Epithelial cell of proximal tubule (primary cell): ENCODE measurements at places on chromosomes 7 and 10.

DNA sequence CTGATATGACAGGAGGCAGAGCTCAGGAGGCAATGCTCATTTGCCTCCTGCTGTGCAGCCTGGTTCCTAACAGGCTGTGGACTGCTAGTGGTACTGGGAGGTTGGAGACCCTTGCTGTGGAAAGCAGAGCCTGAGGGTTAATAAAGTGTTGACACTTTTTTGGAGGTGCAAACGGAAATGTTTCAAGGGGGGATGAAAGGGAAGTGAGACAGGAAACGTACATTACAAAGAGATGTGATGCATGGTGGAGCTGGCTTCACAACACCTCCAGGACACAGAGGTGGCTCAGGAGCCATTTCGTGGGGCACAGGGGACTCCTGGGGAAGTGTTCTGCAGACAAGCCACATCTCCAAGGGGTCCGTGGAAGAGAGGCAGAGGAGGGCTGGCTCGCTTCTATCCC, 137.6 kb upstream of the SVIL start:
- no peak for DNase-seq

DNA sequence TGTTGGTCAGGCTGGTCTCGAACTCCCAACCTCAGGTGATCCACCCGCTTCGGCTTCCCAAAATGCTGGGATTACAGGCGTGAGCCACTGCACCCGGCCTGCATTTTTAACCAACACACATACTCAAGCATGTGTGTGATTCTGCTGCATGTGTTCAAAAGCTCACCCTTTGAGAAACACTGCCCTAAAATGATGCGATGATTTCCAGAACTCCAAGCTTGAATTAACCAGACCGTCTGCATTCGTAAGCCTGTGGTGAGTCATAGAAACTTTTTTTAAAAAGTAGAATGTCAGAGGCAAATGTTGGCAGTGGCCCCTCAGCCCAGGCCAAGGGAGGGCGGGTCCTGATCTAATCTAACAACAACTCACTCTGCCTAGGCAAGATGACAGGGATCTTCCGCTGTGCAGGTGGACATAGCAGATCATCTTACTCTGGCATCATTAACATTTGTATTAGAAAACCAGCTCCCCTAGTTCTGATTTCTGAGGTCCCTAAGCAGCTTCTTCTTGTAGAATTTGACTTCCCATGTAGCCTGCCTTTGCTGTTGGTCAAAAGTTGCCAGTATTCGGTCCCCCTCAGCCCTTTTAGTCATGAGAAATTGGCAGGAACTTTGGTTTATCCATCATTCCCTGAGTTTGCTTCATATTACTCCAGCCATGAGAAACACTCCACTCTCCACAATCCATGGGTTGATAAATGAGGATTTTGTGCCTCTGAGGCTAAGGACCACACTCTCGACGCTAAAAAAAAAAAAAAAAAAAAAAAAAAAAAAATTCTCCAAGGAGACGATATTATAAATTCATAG, 190.4 kb downstream of the SKIDA1 start:
- peak; percentile 86 for DNase-seq

DNA sequence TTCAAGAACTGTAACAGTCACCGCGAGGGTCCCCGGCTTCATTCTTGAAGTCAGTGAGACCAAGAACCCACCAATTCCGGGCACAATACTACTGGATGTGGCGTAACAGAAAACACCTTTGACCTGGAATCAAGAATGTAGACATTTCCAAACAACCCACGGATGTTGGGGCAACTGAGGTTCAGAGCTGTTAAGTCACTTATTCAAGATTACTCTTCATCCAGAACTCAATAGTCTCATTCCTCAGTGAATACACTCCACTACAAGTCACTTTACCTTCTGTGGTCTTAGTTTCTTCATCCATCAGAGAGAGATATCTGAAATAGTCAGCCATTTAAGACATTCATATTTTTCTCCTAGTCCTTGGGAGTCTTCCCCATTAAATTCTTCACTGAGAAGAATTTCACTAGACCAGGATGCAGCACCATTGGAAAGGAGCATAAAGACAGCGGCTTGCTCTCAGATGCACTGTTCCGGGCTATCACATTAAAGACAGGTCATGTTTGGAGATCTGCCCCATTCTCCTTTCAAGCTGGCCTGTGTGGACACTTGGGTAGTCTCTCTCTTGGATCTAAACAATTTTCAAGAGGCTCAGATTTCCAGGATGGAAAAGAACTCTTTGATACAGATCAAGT, 32.3 kb upstream of the ARID5B start:
- DNase-seq, result no peak

DNA sequence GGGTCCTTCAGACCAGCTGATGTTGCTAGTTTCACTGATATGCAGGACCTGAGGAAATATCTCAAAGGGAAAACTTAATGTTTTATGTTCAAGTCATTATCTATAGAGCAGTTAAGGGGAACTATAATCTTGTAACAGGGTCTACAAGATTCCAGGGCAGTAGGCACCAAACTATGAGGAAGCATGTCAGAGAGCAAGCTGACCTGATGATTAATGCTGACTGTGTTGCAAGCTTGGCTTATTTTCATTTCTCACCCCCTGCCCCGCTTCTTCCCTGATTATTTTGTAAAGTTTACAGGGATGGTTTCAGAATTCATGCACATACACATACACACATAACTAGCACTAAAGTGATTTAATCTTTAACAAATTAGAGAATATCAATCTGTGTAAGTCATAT, 84.3 kb upstream of the CACNA2D1 start:
- no peak for DNase-seq

DNA sequence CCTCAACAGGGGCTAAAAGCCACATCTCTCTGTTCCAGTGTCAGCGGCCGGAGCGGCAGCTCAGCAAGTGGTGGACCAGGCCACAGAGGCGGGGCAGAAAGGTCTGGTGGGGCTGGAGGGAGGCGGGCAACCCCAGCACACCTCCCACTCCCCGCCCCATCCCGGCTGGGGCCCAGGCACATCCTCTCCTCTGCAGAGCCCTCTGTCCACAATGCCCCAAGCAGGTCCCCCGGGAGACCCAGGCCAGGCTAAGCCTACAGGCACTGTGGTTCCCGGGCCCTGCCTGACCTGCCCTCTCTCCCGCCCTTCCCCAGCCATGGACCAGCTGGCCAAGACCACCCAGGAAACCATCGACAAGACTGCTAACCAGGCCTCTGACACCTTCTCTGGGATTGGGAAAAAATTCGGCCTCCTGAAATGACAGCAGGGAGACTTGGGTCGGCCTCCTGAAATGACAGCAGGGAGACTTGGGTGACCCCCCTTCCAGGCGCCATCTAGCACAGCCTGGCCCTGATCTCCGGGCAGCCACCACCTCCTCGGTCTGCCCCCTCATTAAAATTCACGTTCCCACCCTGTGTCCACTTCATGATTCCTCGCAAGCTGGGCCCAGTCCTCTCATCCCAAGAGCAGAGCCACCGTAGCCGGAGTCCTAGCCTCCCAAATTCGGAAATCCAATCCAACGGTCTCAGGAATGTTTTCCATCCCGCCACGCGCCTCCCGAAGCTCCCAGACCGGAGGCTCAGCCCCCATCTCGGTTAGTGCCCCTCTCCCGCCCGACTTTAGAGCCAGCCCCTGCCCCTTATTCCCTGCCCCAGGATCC, 2.1 kb downstream of the ADIRF start:
- DNase-seq, result no peak

DNA sequence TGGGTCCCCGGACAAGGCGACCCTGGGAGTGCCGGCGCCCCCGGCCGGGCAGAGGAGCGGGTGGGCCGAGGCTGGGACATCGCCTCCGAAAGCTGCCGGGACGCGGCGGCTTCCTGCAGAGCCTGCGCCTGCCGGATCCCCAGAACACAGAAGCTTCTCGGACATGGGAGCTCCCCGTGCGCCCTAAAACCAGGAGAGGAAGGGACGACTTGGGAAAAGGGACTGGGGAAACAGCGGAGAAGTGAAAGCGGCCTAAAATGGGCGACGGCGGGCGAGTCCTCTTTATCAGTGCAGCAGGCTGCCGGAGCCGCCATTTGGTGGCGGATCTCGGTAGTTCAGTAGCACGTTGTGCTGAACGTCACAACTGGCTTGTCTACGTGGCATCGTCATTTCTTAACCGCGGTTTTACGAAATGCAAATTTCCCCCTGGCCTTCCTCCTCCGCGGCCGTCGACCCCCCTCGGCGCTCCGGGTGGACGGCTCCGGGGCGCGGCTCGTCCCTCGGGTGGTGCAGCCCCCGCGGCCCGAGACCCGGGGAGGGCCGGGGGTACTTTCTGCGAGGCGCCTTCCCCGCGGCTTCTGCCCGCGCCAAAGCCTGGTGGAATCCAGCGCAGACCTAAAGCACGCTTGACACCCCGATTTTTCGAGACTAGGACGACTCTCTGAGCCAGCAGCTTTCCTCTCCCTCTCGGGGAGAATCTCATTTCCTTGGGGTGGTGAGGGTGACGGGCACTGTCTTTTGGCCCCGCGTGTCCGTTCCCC, 9.9 kb upstream of the SPAG6 start:
- DNase-seq, result no peak

- DNase-seq, result no peak
Observed at GRCh38 chr7:122463631-122464030, 159.1 kb upstream of the FEZF1 start.

DNA sequence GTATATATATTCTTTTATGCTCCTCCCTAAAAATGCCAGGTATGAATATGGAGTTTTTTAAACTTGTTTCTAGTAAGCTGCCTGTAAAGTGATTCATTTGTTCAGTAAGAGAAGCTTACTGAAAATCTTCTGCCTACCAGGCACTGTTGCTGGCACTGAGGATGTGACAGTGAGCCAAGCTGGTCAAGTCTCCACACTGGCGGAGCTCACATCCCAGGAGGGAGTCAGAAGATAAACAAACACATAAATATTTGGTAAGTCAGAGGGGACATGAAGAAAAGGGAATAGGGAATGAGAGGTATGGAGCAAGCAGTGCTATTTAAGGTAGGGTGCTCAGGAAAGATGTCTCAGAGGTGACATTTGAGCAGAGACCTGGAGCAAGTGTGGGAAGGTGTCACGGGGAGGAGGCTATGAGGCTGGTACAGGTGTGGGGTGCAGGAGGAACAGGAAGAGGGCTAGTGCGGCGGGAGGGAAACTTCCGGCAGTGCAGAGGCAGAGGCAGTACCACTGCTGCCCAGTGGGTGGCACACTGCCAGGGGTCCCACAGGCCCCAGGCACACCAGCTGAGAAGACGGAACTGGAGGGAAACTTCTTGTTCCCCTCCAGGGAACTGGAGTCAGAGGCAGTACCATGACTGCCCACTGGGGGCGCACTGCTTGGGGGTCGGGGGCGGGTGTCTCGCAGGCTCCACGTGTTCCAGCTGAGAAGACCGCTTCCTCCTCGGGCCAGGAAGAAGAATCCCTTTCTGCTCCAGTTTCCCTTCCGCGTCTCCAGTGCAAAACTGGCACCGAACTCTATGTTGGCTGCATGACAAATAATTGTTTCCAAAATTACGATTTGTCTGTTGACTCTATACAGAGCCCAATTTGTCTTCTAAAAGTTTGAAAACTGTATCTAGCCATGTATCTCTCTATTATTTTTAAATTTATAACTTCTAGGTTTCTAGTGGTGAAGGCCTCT, 161.0 kb downstream of the TEX36 start:
- no peak for DNase-seq

DNA sequence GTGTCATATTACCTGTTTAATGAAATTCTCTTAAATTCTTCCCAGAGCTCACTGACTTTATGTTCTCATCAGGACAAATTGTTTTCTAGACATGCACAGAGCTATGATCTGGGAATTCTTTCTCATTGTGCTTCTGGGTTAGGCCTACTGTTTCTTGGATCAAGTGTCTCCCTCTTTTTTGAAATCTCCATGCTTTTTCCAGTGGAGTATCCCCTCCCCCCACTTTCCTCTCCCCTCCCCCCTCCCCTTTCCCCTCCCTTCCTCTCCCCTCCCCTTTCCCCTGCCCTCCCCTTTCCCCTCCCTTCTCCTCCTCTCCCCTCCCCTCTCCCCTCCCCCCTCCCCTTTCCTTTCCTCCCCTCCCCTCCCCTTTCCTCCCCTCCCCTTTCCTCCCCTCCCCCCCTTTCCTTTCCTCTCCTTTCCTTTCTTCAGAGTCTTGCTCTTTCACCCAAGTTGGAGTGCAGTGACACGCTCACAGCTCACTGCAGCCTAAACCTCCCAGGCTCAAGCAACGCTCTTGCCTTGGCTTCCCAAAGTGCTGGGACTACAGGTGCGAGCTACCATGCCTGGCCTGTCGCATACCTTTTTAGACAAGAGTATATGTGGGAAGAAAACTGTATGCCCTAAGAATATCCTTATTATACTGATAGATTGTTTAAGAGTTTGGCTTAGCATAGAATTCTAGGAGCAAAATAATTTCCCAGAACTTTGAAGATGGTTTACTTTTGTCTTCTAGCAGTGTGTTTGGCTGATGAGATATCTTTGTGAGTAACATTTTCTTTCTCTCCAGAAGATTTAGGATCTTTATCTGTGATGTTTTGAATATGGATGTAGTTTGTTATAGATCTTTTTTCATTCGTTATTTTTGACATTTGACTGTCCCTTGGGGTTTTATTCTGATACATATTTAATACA, 2.5 kb downstream of the DYNC2I1 start:
- no peak for DNase-seq

- DNase-seq, result no peak
Observed at GRCh38 chr7:131359136-131359776, 31.6 kb downstream of the MKLN1 start.

- DNase-seq, result no peak
Observed at GRCh38 chr10:131662851-131663250, 238.0 kb upstream of the PPP2R2D start.

DNA sequence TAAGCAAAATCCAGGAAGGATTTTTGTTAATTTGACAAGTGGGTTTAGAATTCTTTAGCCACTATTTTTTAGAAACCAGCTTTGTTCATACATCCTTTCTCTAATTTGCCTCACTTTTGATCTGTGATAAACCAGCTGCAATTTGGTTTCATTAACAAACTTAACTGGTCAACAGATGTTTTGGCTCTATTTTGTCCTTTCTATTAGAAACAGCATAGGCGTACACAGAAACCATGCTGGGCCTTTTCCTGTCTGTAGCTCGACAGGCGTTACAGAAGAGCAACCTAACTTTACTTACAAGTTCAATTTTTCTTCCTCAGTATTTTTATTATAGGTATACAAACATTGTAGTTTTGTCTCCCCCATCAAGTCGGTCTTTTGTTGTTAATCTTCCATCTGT, 28.2 kb downstream of the KAT6B start:
- no peak for DNase-seq

- DNase-seq, result no peak
Observed at GRCh38 chr7:96238976-96239766, 82.7 kb downstream of the SLC25A13 start.

DNA sequence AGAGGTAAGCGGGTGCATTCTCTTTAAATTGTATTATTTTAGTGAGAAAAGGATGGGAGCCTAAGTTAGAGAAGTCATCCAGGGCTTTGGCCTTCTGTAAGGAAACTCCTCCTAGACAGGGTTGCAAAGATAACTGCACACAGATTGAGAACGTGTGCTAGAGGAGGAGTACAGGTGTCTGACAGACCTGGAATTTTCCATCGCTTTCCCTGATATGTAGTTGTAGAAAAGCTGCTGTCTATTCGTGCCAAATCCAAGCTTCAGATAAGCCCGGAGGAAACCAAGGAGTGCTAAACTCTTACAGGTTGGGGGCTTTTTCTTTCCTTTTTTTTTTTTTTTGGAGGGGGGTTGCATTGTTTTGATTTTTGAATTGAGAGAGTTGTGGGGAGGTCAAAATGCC, 23.1 kb downstream of the LRRC4 start:
- no peak for DNase-seq
